NCI-H345 (cell line): ENCODE measurements at places on chromosomes 3 and 15.
A peak's percentile ranks its signal among the peaks of the same experiment; 100 is the strongest.

GRCh38 chr3:38643592-38643991, 5.9 kb downstream of the SCN5A start:
- no peak for DNase-seq

DNA sequence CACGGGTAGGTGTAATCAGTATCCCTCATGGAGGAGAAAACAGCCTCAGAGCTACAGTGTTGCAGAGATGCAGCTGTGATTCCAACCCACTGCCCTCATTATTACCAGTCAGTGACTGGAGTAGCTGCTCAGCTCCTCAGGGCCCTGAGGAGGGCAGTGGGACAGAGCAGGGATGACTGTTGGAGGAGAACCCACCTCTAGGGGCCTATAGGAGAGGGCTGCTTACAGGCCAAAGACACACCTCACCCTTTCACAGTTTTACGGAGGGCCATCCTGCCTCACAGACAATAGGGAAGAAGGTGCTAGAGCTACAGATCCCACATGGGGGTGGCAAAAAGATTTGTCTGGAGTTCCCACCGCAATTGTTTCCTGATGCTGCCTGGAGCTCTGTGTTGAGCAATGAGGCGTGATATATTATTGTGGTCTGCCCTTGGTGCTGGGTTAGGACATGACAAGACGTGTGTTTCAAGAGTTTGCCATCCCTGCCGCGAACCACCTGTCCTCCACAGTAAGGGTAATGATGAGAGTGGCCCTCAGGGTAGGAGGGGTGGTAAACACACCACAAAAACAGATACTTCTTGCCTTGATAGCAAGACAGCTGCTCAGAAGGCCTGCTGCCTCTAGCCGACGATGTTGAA, 140.5 kb upstream of the TPM1 start:
- DNase-seq, result peak; percentile 86

DNA sequence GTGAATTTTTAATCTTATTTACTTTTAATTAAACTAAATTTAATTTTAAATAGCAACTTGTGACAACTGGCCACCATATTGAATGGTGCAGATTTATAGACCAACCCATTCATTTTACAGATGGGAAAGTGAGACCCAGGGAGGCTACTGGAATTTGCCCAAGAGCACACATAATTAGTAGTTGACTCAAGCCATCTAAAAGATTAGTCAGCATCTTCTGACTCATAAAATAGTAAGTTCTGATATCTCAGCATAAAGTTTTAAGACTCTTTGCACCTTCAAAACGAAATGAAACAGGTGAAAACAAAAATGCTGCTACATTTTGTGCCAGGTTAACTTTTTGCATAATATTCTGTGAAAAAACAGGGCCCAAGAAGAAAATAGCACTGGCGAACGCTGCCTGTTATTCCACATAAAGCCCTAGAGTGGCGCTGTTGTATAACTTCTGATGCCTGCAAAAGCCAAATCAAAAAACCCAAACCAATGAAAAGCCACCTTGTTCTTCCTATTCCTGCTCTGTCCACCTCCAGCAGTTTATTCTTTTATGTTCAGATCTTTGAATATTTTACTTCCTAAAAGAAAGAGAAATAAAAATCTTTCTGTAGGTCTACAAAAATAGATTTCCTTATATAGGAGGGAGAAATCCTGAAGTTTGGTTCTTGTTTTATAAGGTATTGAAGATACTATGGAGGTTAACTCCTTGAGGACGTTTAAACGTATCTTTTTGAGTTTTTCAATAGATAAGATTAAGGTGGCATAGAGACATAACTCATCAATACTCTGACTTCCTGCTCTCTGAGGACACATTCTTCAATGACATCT, 62.8 kb downstream of the OTOL1 start:
- DNase-seq, result peak; percentile 60

DNA sequence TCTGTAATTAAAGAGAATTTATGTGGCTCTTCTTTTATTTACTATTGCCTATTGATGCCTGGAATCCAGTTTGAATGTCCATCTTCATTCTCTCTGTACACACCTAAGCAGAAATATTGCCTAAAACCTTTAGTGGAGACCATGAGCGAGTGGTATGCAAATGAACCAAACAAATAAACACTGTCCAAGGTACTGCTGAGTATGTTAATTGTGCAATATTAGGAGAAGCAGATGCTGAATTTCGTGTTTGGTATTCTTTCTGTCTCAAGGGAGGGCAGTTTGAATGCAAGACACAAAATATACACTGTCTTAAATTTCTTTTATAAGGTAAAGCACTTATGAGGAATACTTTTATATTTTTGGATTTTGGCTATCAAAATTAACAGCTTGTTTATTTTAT, 440.9 kb downstream of the RBMS3 start:
- DNase-seq, result no peak

DNA sequence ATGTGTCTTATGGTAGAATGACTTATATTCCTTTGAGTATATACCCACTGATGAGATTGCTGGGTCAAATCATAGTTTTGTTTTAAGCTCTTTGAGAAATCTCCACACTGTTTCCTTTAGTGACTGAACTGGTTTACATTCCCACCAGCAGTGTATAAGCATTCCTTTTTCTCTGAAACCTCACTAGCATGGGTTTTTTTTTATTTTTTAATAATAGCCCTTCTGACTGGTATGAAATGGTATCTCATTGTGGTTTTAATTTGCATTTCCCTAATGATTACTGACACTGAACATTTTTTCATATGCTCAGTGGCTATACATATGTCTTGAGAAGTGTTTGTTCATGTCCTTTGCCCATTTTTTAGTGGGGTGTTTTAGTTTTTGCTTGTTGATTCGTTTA, 494.3 kb downstream of the SQOR start:
- no peak for DNase-seq

DNA sequence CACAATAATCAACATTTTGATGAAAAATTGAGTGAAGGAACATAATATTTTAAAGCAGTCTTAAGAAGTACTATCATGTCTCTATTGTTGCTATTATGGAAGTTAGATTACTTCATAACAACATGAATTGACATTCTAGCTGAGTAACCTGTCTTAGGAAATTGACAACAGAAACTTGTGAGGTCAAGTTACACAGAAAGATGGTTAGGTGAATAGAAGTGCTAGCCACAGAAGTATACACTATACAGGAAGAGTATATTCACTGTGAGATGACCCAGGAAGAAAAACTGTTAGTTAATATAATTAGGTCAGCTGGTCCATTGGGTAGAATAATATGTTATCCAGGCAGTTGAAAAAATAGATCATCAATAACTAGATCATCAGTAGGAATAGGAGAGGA, 31.2 kb downstream of the MLF1 start:
- DNase-seq, result no peak

DNA sequence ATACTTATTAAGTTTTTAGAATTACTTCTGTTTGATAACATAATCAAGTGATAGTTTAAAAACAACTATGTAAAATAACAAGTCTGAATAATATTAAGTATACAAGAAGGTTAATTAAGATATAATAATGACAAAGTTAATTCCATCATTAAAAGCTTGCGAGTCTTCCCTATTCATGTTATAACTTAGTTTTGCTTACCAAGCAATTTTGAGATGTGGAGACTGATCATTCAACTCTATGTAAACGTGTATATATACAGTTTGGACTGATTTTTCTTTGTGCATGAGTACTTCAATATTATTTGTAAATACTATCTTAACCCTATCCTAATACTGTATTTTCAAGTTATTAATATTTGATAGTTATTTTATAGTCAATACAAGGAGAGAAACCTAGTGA, 870.9 kb downstream of the GBE1 start:
- no peak for DNase-seq

DNA sequence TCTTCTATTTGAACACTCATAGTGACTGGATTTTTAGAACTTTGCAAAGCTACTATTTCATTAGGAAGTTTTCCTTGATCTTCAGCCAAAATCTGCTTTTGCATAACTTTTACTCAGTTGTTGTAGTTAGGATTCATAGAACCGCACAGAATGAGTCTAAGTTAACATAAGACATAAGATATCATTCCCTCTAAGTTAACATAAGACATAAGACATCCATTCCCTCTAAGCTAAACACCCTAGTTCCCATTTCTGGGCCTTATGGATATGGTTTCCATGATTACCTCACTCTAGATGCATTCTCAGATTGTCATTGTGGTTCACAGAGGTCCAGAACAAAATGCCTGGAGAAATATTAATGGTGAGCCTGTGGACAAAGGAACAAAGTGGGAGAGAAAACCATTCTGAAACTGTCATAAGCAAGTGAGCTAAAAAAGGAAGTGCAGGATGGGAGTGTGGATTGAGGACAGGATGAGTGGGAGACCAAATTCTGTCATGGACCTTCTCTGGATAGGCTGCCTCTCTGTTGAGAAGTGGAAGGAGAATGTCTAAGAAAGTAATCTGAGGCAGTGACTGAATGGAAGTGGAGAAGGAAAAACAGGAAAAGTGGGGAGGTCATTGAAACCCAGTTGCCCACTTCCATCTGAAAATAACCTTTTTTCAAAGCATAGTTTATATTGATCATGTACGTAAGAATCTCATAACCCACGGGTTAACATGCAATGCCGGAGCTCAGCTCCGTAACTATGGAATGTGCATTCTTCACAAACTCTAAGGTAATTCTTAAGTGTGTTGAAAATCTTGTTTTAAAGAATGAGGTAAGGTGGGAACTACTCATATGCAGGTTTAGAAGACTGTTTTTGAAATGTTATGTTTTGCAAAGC, 37.4 kb upstream of the SECISBP2L start:
- no peak for DNase-seq

DNA sequence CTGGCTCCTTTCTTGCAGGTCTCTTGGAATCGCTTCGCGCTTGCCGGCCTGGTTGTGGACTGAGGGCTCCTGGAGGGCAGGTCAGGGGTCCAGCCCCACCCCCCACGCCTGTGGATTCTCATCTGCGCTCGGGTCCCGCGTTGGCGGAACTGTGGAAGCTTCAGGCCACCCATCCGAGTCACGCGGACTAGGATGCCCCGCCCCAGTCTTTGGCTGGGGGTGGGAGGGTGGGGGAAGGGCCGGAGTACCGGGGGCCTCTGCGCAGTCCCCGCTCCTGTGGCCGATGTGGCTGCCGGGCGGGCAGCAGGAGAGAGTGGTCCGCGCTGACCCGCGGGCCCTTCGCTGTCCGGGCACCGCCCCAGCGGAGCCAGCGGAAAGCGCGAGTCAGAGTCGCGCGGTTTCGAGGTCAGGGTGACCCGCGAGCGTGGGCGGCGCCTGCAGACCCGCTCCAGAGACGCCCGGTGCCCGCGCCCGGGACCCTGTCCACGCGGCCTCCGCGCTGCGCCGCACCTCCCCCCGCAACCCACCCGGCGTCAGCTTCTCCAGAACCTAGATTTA, 114.2 kb downstream of the KLF13 start:
- DNase-seq, result no peak

DNA sequence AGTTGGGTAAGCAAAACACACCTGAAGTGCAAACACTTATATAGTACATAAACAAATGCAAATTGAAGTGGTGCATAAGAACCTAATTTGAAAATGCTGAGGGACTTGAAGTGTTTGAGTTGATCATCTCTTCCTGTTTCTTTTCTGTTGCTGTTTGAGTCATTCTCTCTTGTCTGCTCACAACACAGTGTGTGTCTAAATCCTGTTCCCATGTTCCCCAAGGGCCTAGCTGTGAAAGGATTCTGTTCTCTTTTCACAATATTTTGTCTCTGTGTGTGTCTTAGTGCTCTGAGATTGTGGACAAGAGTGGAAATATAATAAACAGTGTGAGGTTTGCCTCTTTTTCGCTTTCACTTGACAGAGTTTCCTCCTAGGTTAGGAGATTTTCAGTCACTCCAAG, 6.1 kb downstream of the CD96 start:
- no peak for DNase-seq

- DNase-seq, result no peak
Observed at GRCh38 chr3:94146455-94146854, 83.6 kb downstream of the NSUN3 start.

DNA sequence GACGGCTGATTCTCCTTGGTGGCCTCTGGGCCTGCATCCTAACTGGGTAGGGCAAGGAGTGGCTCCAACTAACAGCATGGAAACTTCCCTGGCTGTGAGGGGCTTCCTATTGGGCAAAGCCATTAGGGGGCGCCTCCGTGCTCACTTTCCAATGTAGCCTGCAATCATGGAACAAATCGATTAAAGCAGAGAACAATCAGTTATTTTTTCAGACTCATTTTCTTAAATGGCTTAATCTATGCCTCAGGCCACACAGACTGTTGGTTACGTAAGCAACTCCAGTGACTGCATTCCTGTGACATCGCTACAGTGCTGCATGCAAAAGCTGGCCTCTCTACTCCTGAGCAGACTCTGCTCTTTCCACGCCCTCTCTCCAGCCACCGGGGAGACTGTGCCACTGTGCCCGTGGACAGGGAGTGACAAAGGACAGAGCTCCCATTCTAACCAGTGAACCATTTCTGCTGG, 278.9 kb downstream of the KLF13 start:
- DNase-seq, result no peak

DNA sequence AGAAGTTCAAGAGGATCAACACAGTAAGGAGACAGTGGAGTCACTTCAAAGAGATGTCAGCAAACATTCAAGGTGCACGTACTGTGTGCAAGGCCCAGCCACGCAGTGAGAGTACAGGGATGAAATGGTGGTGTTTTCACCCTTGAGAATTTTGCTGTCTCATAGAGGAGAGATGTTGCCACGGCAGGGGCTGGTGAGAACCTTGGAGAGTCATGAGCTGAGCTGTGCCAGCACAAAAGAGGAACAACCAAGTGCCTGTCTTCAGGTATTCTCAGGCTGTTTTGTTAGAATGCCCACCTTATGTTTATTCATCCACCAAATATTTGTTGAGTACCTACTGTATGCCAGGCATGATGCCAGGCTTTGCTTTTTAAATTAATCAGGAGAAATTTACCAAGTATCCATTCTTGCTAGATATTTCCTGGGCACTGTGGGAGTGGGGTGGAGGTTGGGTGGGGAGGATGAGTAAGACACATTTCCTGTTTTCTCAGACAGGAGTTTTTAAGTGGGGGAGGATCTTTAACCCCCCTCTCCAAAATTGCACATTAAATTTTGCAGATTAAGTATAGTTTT, 72.6 kb downstream of the SLC6A11 start:
- DNase-seq, result no peak

- no peak for DNase-seq
Observed at GRCh38 chr15:88617790-88618189, 3.4 kb upstream of the AEN start.

DNA sequence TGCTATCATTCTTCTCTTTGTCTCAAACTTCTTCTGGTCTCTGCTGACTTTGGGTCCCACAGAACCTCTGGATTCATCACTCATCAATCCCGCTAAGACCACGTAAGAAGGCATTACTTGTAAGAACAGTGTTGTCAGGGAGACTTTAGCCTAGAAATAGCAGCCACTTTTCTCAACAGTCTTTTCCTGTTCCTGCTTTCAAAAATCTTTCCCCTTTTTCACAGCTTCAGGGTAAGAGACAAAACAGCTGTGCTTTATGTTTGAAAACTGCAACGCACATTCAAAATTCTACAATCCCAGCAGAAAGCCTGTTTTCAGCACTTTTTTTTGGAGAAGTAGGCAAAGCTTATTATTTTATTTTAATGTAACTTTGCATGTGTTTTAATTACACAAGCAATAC, 42.0 kb upstream of the FAM98B start:
- DNase-seq, result no peak

DNA sequence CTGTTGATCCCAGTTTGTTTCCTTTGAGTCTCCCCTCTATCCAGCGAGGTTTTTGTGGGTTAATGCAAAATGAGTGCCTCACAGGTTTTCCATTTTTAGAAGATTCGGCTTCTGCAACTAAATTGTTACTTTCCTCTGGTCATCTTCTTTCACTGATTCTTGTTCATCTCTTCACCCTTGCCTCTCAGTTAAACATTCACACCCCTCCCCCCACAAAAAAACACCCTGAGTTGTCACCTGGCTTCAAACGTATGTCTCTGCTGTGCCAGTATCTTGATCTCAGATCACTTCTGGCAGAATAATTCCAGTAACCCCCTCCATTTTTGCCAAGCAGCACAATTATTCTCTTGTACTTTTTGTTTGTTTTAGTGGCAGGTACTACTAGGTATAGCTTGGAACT, 12.3 kb upstream of the CLDN16 start:
- no peak for DNase-seq
